ENCODE measurements at places on chromosomes 1 and 21.

GRCh38 chr1:34918977-34919561, 10.4 kb downstream of the DLGAP3 start:
- DNase-seq = peak; percentile 43

- DNase-seq = no peak
These were observed 18.2 kb downstream of the HTR6 start for GRCh38 chr1:19682901-19683300.

GRCh38 chr1:1366699-1367066, 8.3 kb downstream of the AURKAIP1 start:
- no peak for DNase-seq

DNA sequence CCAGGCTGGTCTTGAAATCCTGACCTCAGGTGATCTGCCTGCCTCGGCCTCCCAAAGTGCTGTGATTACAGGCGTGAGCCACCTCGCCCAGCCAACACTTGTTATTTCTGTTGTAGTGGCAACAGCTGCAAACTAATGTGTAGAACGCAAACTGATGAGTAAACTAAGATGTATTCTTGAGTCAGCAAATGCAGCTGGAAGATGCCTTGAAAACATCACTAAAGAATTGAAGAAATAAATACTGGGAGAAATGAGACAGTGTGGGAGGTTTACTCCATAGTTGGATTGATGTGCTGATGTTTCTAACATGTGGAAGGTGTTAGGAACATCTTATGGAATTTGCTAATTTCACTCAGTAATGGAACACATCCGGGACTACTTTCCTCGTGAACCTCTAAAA, 61.3 kb upstream of the KCNE2 start:
- no peak for DNase-seq

DNA sequence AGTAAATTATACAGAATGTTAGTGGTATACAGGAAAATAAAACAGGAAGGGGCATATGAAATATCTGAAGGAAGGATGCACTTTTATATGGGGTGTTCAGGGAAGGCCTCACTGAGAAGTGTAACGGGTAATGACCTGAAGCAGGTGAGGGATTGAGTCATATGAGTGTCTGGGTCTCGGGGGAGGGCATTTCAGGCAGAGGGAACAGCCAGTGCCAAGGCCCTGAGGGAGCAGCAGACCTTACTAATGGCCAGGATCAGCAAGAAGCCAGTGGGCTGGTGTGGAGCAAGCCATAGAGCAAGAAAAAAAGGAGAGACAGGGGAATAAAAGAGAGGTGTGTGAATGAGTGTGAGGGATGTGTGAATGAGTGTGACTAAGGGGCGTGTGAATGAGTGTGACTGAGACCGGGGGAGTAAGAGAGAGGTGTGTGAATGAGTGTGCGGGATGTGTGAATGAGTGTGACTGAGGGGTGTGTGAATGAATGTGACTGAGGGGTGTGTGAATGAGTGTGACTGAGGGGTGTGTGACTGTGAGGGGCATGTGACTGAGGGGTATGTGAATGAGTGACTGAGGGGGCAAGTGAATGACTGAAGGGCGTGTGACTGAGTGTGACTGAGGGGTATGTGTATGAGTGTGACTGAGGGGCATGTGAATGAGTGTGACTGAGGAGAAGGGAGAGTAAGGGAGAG, 107.2 kb downstream of the GLIS1 start:
- no peak for DNase-seq

DNA sequence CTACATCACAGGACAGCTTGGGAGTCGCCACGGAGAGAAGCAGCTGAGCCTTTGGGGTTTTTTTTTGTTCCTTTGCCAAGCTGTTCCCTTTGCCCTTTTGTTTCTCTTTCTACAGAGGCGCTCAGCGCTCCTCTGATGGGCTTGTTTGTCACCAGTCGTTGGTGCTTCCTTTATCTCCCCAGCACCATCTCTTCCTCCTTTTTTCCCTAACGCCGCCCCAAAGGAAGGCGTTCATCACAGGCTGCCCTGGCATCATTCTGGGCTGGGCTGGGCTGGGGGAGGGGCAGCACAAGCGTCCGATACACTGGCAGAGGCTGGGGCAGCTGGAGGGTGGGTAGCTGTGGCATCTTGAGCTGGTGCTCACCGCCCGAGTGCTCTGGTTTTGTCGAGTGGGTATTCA, 10.5 kb downstream of the IGSF21 start:
- DNase-seq = no peak

DNA sequence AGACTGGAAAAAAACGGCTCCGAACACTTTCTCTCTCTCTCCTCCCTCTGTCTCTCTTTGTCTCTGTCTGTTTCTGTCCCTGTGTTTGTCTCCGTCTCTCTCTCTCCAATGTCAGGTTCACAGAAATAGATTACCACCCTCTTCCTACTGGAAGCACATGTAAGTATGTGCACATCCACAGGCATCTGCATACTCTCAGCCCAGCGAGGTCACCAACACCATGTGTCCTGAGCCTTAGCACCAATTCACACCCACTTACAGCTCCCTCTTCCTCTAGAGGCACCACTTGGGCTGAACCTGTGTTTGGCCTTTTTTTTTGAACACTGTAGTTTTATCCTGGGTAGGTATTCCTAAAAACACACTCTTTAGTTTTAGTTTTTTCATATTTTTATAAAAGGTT, 130.5 kb downstream of the ETS2 start:
- no peak for DNase-seq
